Astrocyte of the hippocampus (primary cell): ENCODE measurements at places on chromosomes 3 and 15.

DNA sequence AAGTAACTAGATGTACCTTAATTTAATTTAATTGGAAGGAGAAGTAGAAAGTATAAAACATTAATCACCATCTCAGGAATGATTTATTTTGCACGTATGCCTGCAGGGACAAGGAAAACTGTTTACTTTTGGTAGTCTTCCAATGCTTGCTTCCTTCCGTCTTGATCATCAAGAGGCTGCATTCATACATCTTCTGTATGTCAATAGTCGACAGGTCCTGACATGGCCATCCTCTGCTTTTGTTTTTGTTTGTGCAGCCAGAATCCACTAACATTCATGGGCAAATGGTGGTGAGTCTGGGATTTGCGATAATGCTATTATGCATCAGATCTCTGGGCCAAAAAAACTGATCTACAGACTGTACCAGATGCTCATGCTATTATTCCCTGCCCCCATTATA lies 56.6 kb upstream of the ZPLD1 start:
- no peak for DNase-seq

- DNase-seq: no peak
Observed at GRCh38 chr15:74885461-74885860, 4.4 kb upstream of the MPI start.

DNA sequence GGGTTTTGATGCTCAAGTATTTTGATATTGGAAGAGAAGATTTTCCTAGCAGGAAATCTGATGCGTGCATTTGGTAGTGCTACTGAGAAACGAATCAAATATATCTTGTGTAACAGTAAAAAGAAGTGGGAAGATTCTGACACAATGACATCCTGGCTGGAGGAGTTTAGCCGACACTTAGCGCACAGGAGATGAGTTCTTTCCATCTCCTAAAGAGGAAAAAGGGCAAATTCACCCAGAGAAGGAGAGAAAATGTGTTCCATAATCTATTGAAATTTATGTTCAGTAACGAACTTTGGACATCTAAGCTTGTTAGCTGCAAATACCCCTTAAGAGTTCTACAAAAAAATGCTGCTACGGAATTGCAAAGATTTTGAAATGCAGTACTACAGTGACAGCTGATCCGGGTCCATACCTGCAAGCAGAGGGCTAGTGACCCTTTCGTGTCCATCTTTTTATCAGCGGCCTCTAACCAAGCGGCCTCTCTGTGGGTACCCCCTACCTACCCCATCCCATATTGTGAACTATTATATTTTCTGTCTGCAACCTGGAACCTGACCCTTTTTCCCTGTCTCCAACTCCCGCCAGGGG lies 971 bp downstream of the CPOX start:
- DNase-seq: peak; percentile 11

DNA sequence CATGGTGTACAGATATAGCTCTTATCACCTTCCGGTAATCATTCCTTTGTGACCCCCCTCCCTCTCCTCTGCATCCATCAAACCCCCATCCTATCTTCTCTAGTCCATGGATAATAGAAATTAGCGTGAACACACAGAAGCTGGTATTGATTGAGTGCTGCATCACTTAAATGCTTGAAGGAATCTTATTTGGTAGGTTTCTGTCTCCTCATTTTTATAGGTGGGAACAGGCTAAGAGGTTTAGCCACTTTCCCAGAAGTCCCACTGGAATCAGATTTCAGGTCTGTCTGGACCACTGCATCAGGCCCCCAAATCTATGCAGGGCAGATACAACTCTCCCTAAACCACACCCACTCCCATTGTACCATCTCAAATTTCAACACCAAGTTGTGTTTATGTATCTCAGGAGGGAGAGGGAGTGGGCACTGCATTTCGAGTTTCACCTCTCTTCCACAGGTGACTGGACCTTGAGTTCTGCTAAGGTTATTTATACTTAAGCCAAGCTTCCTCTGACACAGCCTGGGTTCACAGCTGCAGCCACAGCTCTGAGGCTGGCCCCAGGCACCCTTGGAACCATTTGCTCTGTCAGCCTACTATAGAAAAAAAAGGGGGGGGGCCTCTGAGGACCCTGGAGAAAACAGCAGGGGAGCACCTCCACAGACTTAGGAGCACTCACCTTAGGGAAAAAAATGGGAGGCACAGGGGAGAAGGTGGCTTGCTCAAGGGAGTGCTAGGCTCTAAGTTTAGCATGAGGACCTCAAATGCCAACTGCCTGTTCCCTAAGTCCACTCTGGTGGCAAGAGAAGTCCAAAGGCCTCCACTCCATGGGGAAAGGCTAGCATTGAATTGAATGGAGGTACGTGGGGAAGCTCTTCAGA lies 2.1 kb upstream of the NMB start:
- DNase-seq: no peak

DNA sequence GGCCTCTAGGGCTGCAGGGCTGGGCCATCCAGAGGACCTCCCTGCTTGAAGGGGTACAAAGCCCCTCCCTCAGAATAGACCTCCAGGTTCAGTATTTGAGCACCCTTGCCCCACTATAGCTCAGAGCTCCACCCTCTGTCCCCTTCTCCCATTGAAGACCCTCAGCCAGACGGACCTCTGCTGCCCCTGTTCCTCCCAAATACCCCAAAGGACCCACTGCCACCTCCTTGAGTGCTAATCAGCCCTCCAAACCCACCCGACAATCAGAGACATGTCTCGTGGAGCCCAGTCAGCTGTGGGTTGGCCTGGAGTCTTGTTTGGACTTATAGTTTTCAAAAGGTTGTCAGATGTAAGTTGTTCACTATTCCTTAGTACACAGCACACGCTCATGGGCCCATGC lies 161.1 kb downstream of the UACA start:
- DNase-seq: no peak

GRCh38 chr15:45585069-45585791 lies 1.9 kb upstream of the BLOC1S6 start:
- no peak for DNase-seq

DNA sequence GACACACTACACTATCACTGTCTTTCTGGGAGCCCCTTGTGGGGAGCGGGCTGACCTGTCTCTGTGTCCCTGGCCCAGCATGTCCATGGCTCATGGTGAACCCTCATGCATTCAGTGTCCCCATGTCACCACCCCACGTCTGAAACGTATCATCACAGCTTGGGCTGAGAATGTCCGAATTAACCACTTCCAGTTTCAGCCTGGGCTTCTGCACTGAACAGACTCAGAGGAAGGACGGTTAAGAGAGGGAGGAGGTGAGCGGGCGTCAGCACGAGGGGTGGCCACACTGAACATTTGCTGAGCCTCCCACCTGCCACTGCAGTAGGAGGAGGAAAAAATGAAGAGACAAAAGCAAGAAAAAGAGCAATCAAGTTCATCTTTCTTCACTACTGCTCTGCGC lies 30.5 kb downstream of the ATP2B2 start:
- no peak for DNase-seq

DNA sequence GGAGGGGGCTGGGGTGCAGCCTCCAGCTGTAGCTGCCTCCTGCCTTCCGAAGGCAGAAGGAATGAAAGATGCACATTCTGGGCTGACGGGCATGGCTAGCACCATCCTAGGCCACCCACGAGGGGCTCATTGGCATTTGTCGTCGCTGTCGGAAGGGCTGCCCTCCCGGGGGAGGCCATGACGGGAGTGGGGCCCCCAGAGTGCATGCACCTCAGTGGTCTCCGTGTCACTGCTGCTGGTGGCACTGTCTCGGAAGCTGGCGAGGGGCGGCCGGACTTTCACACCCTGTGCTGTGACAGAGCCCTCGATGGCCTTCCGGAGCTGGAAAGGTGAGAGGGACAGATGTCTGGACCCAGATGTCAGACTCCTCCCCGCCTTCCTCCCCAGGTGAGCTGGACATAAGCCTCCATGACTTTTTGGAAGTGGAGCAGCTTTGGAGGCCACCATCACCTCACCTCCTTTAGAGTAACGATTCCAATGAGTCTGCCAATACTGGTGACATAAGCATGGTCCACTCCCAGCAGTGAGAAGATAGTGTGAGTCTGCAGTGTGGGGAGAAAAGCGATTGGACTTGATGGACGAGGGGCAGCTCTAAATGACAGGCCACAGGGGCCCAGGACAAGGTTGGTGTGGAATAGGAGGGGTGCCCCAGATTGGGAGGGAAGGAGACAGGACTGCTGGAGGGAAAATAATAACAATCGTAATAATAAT lies 9.2 kb downstream of the FAM131A start:
- DNase-seq: no peak

GRCh38 chr3:137845666-137846065 lies 81.6 kb downstream of the SOX14 start:
- DNase-seq: no peak

- no peak for DNase-seq
Observed at GRCh38 chr15:57273402-57273801, 102.9 kb upstream of the CGNL1 start.

- DNase-seq: peak; percentile 70
Observed at GRCh38 chr3:54146506-54147239, 24.3 kb downstream of the CACNA2D3 start.

GRCh38 chr15:76168237-76168984 lies 108.6 kb downstream of the TMEM266 start:
- no peak for DNase-seq

DNA sequence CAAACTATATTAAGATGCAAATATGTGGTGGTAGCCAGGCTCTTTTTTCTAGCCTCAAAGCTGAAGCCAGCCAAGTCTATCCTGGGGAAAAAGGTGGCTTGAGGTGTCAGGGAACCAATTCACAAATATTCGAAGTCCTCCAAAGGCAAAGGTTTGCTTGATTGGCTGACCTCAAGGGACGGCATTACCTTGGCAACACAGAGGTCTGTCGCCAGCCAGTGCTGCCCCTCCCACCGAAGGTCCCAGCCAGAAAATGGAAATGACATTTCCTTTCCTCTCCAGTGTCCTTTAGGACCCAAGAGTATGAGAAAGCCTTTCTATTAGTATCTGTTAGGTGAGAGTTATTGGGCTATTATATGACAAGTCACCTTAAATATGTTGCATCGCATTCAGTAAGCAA lies 96.0 kb upstream of the LIMD1 start:
- no peak for DNase-seq

- no peak for DNase-seq
Observed at GRCh38 chr3:170534227-170534626, 51.6 kb downstream of the SLC7A14 start.

- peak; percentile 53 for DNase-seq
Observed at GRCh38 chr3:58572013-58572633, 5.1 kb downstream of the FAM107A start.

DNA sequence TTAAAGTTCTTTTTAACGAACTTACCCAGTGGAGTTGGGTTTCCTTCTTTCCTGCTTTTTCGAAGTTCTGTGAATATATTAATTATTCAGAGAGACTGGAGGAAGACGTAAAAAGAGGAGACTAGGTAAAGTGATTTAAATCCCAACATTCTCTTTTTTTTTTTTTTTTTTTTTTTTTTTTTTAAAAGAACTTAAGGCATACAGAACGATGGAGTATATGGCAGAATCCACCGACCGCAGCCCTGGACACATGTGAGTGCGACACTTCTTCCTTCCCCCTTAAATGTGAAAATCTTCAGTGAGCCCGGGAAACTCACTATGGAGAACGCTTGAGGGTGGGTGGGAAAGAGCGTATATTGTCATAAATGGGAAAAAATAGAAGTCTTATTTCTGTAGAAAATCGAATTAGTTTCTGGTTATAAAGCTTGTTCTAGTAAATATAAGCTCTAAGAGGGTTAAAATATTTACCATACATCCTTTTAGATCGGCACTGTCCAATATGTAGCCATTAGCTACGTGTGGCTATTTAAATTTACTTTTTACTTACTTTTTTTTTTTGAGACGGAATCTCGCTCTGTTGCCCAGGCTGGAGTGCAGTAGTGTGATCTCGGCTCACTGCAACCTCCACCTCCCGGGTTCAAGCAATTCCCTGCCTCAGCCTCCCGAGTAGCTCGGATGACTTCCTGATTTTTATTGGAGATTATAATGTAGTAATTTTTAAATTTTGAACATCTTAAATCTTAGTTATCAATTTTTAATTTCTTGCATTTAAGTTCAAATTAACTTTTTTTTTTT lies 892 bp downstream of the NMD3 start:
- DNase-seq: peak; percentile 31

- peak; percentile 74 for DNase-seq
Observed at GRCh38 chr3:101574388-101575112, 570 bp downstream of the PCNP start.
